ENCODE measurements at places on chromosomes 4 and X. TPM values are rescaled to one million over a fixed set of nuclear protein-coding genes. Genes with fewer than 3 reads are reported as not detected.

Gene C4orf50
- not detected for total RNA-seq

Gene AKAP14
- total RNA-seq: not detected

Gene SLC7A11
- 50.8 TPM for total RNA-seq

Gene TLR6
- 1.4 TPM for total RNA-seq

Gene AREG
- total RNA-seq: not detected

Gene CEP44
- 21.5 TPM for total RNA-seq
